Activated naive CD4-positive, alpha-beta T cell (primary cell): ENCODE measurements at places on chromosomes 1 and 21.

DNA sequence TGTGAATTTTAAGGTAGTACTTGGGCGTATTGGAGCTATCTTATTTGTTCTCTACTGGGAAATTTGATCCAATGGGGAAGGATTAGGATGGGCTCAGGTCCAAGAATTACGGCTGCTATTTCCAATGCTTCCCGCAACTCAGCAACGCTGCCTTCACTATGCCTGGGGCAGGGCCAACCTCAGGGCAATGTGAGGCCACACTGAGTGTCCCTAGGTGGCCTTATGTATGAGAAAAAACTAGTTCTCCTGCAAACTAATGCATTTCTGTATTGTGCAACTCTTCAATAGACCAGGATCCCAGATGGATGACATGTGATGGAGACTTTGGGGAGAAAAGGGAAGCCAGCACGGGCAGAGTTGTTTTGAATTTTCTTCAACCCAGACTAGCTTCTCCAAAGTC, 168.1 kb downstream of the DUSP10 start:
- DNase-seq: no peak

- DNase-seq: no peak
Measured at GRCh38 chr21:44762221-44763049, 39.2 kb downstream of the UBE2G2 start.

DNA sequence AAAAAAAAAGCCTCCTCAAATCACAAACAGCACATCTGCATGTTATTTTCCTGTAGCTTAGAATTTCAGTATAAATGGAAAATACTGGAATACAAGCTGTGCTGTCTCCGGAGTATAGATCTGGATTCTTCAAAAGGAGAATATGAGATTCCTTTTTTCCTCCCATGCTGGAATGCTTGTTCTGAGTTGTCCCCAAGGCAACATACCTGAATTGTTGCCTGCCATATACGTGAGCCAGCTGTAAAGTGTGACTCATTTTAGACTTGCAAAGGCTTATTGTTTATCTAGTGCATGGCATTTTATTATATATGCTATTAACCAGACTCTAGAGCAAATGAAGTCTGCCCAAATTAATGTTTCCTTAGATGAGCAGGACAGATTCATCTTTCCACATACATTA, 95.0 kb upstream of the C1orf105 start:
- DNase-seq: no peak

GRCh38 chr1:200265881-200266280, 144.0 kb downstream of the ZNF281 start:
- no peak for DNase-seq

DNA sequence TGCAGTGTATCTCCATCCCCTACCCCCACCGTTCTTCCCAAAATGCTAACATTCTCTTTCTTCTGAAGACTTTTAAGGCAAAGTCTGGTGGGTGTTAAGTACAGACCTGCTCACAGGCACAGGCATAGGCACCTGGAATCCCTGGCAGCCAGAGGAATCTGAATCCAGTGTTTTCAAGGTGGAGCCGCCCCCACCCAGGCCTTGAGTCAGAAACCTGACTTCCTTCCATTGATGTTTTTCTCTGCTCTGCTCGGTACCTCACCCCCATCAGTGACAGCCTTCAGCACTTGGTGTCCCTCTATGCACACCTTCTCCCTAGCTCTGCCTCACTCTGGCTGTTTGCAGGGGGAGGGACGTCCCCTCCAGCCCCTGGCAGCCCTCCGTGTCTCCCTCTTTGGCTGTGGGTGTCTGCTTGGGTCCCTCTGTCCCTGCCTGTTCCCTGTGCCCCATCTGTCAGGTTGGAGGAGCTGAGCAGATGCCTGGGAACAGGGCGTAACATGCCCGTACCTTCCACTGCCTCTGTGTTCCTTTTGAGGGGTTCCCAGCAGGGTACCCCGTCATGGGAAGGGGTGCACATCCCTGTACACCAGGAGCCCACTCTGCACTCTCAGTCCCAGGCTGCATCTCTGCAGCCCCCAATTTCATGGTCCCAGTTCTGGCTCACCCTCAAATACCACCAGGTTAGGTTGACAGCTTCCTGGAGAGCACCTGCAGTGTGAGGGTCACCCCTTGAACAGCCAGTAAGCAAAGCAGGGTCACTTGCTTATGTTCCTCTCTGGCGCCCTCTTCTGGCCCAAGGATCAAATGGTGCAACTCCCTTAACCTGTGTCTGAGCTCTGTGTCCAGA, 6.7 kb downstream of the NCDN start:
- peak; percentile 72 for DNase-seq

- DNase-seq: no peak
Measured at GRCh38 chr1:47276850-47277249, 37.1 kb downstream of the STIL start.

GRCh38 chr1:171115280-171115897, 24.7 kb downstream of the FMO3 start:
- no peak for DNase-seq

GRCh38 chr1:12496154-12496961, 121.7 kb downstream of the DHRS3 start:
- no peak for DNase-seq

GRCh38 chr21:15051644-15052458, 12.9 kb downstream of the NRIP1 start:
- no peak for DNase-seq

DNA sequence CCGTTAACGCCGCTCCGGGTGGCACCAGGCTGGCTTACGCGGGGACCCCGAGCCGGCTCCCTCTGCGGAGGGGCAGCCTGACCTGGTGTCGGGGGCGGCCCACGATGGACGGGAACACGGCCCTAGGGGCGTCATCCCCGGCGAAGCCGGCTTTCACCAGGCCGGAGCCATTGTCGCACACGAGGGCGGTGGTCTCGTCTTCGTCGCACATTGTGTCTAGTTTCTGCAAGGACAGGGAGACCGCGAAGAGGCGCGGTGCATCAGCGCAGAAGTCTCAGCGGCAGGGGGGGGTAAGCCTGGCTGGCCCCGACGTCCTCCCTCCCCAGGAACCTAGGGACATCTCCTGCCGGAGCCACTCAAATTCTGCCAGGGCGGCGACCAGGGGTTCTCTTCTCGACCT, 989 bp downstream of the ACTA1 start:
- no peak for DNase-seq

- DNase-seq: no peak
Measured at GRCh38 chr1:13832100-13832499, 132.1 kb downstream of the PRDM2 start.

DNA sequence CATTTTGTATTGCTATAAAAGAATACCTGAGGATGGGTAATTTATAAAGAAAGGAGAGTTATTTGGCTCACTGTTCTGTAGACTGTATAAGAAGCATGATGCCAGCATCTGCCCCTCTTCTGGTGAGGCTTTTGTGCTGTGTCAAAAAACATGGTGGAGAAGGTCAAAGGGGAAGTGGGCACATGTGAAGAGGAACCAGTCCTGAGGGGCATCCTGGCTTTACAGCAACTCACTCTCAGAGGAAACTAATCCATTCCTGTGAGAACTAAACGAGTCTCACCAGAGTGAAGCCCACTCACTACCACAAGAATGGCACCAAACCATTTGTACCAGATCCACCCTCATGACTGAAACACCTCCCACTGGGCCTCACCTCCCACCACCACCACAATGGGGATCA, 18.8 kb upstream of the SELP start:
- no peak for DNase-seq

GRCh38 chr1:247322442-247322841, 9.2 kb downstream of the ZNF496 start:
- no peak for DNase-seq

- DNase-seq: peak; percentile 62
Measured at GRCh38 chr1:156656806-156657740, 15.2 kb downstream of the BCAN start.

GRCh38 chr1:41674522-41674921, 190.0 kb upstream of the EDN2 start:
- no peak for DNase-seq

DNA sequence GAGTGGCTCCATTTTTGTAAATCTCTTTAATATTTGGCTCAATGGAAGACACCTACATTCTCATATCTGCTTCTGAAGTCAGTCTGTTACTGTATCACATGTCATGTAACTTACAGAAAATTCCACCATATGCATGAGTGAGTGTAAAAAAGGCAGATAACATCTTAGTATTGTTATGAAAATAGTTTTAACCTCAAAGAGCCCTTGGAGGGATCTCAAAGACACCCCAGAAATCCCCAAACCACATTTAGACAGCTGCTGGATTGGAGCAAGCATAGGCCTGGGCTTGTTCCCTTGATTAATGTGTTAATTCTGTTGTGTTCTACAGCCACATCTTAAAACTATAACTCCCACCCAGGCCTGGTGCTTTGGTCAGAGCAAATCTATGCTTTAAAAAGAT, 16.9 kb downstream of the MACO1 start:
- no peak for DNase-seq

GRCh38 chr1:20686883-20687725, 25.9 kb upstream of the DDOST start:
- DNase-seq: no peak
